Renal cortex interstitium (tissue), 15 donors: ENCODE measurements at places on chromosomes 4 and X. TPM values are rescaled to one million over a fixed set of nuclear protein-coding genes. Genes with fewer than 3 reads are reported as not detected.

GRCh38 chr4:10944321-10944720 lies 259.8 kb upstream of the CLNK start:
- DNase-seq, result no peak

- DNase-seq, result no peak
Measured at GRCh38 chrX:84339507-84340364, 151.7 kb upstream of the RPS6KA6 start.

DNA sequence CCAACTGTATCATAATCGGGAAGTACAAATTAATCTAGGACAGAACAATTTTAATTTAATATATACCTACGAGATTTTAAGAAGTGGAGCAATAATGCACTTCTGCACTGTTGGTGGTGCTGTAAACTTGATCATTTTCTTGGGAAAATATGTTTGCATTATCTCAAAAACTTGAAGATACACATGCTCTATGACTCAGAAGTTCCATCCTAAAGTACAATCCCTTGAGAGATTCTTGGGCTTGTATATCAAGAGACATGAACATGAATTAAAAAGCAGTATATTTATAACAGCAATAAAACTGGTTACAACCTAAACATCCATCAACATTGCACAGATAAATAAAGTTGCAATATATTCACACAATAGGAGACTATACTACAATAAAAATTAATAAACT lies 168.8 kb downstream of the CLCN4 start:
- DNase-seq, result no peak

GRCh38 chrX:2767631-2768455 lies 16.0 kb downstream of the XG start:
- no peak for DNase-seq

DNA sequence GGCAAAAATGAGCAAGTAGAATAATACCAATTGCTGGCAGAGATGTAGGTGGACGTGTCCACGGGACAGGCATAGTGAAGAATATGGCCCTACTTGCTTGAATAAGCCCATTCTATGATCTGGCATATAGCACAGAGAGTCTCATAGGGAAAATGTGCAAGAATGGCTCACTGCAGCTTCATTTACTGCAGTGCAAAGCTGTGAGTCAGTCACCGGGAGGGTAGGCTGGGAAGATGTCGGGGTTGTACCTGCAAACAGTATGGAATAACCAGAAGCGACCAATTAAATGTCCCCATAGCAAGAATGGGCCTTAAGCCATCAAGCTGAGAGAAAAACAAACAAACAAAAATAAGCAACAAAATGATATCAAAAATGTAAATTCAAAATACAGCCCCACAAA lies 74.3 kb downstream of the DHX15 start:
- DNase-seq, result no peak

GRCh38 chr4:52057196-52057595 lies 6.1 kb downstream of the SPATA18 start:
- no peak for DNase-seq

DNA sequence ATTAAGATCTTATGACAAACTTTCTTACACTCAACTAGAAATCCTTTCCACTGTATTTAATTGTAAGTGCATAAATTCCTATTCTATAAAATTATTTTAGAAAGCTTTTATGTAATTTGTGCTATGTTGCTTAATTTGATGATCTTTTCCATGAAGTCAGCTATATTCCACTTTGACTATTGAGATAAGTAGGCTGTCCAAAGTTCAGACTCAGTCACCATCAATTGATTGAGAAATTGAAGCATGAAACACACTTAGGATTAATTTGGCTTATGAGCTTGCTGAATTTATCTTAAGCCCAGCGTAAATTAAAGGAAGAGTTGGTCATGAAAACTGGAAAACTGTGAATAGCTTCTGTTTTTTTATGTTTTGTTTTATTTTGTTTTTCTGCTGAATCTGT lies 18.7 kb upstream of the UGT2B10 start:
- DNase-seq, result no peak

DNA sequence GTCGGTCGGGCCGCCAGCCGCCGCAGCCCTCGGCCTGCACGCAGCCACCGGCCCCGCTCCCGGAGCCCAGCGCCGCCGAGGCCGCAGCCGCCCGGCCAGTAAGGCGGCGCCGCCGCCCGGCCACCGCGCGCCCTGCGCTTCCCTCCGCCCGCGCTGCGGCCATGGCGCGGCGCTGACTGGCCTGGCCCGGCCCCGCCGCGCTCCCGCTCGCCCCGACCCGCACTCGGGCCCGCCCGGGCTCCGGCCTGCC lies 213 bp downstream of the NFKB1 start:
- no peak for DNase-seq

The RADX gene
- 5.5 TPM for polyA plus RNA-seq

The NUDT11 gene
- 11.1 TPM for polyA plus RNA-seq

The RBM46 gene
- polyA plus RNA-seq, result not detected

The TCEAL2 gene
- polyA plus RNA-seq, result 14.3 TPM

- no peak for DNase-seq
Measured at GRCh38 chrX:23766650-23767551, 16.1 kb upstream of the SAT1 start.

The OPN1LW gene
- not detected for polyA plus RNA-seq

DNA sequence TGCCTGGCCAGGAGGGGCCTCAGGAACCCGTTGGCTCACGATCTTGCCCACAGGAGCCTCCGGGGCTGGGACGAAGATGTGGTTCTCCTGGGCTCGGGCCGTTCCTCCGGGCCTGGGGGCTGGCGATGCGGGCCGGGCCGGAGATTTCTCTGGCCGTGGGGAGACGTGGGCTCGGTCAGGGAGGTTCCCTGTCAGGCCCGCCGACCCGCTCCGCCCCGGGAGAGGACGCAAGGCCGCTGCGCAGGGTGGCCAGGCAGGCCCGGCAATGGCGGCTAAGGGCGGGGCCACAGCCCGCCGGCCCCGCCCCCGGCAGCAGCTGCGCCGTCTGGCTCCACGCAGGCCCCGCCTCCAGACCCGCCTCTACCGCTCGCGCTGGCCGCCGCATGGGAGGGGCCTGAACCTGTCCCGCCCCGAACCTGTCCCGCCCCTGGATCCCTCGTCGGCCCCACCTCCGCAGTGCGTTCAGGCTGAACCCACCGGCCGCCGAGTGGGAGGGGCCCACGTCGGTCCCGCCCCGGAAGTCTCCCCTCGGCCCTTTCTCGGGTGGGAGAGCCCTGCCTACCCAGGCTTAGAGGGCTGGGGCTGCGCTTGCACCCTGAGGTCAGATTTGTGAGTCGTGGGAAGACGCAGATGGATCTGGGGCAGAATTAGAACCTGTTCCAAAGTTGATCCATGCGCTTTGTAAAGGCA lies at the start of gene FAM3A:
Gene FAM3A (minus strand): TSS at position 267 of the 690 bp plus-strand sequence. CDS start 460 bp downstream, outside the sequence.
- DNase-seq, result peak; percentile 77

DNA sequence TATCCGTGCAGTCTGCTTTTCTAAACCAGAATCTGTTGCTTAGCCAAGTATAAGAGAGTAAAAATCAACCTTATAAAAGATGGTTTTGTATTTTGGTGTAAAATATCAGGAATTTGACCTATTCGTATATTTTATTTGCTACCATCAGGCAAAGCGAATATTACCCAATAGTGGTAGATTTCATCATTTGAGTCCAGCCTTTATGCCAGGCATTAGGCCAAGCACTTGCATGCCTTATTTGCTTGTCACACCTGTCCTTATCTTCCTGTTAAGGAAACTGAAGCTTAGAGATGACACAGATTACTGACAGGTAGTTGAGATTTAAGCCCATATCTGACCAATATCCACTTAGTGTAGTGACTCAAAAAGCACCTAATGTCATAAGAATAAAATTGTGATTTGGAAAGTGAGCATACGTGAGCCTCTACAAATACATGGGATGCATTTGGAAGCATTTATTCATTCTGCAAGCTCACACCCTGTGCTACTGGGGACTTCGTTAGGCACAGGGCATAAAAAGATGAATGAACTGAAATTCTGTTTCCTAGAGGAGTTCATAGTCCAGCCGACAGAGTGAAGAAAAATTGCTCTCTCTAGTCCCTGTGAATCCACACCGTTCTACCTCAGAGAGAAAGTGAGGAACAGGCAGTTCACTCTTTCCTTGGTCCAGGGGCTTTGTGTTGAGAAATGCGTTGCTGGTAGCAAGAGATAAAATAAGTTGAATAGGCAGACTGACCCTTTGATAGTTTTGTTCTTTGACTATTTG lies 2.3 kb upstream of the RNF212 start:
- DNase-seq, result no peak

DNA sequence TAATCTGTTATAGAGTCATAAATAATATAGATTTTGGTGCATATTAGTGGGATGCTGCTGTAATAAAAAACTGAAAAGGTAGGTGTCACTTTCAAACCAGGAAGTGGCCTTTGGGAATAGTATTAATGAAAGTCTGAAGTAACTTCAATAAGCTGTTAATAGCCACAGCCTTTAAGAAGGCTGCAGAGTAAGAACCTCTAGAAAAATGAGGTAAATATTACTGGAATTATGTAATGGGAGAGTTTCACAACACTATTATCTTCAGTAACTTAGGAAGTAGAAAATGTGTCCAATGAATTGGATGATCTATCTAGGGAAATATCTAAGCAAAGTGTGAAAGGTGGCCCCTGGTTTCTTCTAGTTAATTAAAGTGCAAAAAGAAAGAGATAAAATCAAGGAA lies 104.7 kb downstream of the NCAPG start:
- no peak for DNase-seq

The FAM200B gene
- polyA plus RNA-seq, result 70.1 TPM

DNA sequence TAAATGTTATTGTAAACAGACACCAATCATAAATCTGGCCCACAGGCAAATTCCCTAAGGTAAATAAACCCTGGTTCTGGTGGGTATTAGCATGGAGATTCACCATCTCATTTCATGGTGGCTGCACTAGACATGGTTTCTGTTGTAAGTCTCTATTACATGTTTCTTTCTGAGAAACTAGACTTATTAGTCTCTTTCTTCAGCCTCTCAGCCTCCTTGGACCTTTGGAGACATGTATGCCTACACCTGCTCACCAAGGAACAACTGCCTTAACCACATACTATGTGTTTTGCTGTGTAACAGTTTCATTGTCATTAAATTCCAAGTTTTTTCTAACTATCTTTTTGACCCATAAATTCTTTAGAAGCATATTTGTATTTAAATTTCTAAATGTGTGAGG lies 13.1 kb downstream of the DDIT4L start:
- DNase-seq, result no peak

- no peak for DNase-seq
Measured at GRCh38 chr4:8278009-8278395, 8.4 kb downstream of the HTRA3 start.

The ASB11 gene
- polyA plus RNA-seq, result 0.06 TPM

The XKRX gene
- 0.39 TPM for polyA plus RNA-seq

- DNase-seq, result no peak
Measured at GRCh38 chr4:38194047-38194602, 233.9 kb downstream of the PTTG2 start.

GRCh38 chr4:24704149-24704548 lies 91.2 kb upstream of the SOD3 start:
- no peak for DNase-seq

GRCh38 chr4:153816542-153816941 lies 27.7 kb upstream of the SFRP2 start:
- DNase-seq, result no peak

- no peak for DNase-seq
Measured at GRCh38 chr4:82713856-82714255, 84.7 kb downstream of the SCD5 start.

- no peak for DNase-seq
Measured at GRCh38 chrX:50677789-50678188, 136.2 kb downstream of the SHROOM4 start.

DNA sequence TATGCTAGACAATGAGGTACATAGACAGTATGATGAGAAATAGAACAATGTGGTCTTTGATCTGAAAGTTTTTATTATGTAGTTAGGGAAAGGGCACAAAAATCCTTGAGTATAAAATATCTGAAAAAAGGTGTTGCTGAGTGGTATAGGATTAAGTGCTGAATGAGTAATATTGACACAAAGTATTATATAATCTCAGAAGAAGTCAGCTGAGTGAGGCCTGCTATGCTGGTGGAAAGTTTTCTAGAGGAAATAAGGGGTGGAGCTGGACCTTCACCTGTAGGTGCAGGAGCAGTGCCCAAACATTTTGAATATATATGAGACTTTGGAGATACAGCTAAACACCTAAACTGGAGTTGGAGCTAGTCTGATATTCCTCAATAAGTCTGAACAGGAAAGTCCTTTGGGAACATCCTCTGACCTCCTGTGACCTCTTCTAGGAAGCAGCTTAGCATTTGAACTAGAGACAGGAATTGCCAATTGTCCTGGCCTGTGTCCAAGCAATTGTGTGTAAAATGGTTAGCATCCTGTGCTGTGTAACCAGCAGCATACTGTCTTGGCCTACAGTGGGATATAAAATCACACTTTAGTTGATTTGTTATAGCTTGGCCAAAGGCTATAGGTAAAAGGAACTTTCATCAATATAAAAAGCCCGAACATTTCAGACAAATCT lies 285.3 kb downstream of the ANKRD50 start:
- no peak for DNase-seq

- DNase-seq, result no peak
Measured at GRCh38 chrX:154403192-154403591, 5.0 kb downstream of the RPL10 start.

The INTU gene
- polyA plus RNA-seq, result 19.9 TPM

The IL9R gene
- not detected for polyA plus RNA-seq

GRCh38 chr4:112546476-112546875 lies 30.5 kb upstream of the NEUROG2 start:
- no peak for DNase-seq

- no peak for DNase-seq
Measured at GRCh38 chr4:55547466-55547770, 709 bp upstream of the CLOCK start.

DNA sequence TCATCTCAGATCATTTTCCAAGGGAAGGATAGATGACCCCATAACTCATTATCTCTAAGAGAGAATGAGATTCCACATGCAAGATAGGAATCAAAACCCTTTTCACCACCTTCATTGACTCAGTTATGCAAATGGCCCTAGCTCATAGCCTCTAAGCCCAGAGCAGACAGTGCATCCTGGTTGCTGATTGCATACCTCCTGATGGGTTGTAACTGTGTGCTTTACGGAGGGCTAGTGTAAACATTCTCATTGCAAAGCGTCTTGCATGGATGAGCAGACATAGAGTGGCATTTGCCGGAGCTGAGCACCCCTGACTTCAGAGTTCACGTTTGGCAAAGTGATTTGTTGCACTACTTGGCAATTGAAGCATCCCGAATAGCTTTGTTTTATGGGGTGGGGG lies 151.0 kb downstream of the VCX3A start:
- DNase-seq, result no peak

GRCh38 chr4:10951306-10951705 lies 266.7 kb upstream of the CLNK start:
- no peak for DNase-seq

The GAGE2A gene
- polyA plus RNA-seq, result not detected

The G6PD gene
- polyA plus RNA-seq, result 40.5 TPM

DNA sequence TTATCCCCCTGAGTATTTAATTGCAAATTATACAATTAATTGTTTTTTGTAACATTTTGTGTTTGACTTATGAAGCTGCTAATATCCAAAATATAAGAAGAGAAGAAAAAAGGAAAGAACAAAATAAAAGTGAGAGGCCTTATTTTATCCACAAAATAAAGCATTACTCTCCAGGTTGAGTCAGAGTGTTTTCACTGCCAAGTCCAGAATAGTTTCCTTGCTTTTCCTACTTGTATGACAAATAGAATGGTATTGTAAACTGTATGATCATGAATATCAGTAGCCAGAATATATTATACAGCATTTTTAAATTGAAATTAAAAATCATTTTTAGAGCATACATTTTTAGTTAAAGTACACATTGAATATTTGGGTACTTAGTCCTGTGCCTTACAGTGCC lies 237.8 kb downstream of the NDST4 start:
- DNase-seq, result no peak

GRCh38 chr4:145507636-145508035 lies 26.0 kb downstream of the SMAD1 start:
- no peak for DNase-seq

GRCh38 chr4:1200425-1201035 lies 28.1 kb upstream of the SPON2 start:
- no peak for DNase-seq

The PABPC4L gene
- polyA plus RNA-seq, result 10.0 TPM

The XG gene
- polyA plus RNA-seq, result 0.20 TPM
